ENCODE measurements at places on chromosomes 12 and 14. TPM values are rescaled to one million over a fixed set of nuclear protein-coding genes. Genes with fewer than 3 reads are reported as not detected.

Gene OAS2
- total RNA-seq = 2.2 TPM

Gene CARMIL3
- 0.69 TPM for total RNA-seq

Gene CMTM5
- 2.7 TPM for total RNA-seq

Gene FSCB
- total RNA-seq = 0.10 TPM

Gene PXMP2
- total RNA-seq = 19.7 TPM

Gene EPYC
- 0.20 TPM for total RNA-seq

Gene HOXC11
- 2.4 TPM for total RNA-seq

Measured in skin of body (tissue), 3 donors.